ENCODE measurements at places on chromosomes 5 and 9.

DNA sequence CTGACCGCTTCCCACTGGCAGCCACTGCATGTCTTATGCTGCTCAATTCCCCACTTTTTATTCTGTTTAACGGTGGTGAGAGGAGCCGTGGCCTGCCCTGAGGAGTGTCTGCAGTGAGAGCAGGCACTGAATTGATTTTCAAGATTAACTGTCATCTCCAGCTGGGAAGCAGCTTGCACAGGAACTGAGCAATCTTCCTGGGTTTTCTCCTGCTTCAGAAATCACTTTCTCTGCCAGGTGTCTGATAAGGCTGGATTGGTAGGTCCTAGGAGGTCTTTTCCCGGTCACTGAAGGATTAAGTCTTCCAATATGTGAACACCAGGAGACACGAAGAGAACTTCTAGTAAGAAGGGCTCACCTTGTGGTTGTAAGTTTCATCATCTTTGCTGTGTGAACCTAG lies 181.1 kb upstream of the RAD23B start:
- no peak for DNase-seq

- no peak for DNase-seq
These were observed 76.4 kb upstream of the ROR2 start for GRCh38 chr9:92026206-92027002.

DNA sequence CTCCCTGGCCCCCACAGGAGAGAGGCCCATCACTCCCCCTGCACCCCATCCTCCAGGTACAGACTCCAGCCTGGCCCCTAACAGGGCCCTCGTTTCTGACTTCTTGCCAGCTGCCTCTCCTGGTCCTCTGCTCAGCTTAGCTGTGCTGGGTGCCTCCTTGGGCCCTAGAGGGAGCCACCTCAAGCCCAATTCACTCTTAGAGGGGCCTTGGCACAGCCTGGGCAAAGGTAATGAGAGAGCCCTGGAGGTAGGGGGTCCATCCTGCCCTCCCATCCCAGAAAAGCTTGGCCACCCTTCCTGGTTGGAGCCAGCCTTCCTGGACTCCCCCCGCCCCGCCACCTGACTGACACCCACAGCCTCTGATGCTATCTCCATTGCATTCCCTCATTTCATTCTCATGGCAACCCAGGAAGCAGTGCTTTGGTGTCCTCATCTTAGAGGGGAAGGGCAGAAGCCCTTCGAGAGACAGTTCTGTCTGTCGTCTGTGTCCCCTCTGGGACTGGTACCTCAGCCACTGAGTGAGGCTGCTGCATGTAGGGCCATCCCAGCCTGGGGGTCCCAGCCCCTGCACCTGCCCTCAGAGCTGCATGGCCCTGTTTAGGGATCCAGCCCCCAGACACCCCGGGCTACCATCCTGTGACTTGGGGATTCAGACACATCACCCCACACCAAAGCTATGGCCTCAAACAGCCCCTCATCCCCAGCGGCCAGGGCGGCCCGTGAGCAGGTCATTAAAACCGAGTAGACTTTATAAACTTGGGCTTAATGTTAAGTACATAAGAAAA lies 95.5 kb downstream of the BARX1 start:
- DNase-seq: no peak

DNA sequence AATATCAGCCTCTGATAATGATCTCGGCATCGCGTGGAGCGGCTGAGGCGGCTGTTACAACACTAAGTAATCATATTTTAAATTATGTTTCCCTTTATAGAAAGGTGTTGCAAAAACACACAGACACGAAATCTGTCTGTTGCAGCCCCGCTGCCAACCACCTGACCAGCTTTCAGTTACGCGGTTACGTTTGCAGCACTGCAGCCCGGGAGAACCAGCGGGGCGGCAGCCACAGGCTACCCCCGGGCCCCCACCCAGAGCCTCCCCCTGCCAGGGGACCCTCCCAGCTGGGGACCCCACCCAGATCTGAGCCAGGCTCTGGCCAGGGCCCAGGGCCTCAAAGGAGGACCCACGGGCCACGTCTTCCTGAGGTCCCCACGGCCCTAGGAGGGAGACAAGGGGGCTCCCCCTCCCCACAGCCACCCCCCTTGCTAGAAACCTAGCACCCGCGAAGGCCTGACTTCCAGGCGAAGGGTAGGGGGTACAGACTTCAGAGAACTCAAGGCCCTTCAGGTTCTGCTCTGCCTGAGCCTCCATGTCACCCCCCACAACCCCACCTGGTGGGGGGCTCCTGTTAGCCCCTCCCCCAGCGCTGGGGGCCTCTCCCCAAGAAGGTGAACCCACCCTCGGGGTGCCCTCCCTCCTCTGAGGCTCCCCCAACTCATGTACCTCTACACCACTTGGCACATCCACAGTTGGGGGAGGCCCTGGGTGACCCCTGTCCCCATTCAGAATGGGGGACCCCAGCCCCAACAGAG lies 6.0 kb downstream of the NACC2 start:
- no peak for DNase-seq

GRCh38 chr5:84274585-84275468 lies 109.9 kb downstream of the EDIL3 start:
- no peak for DNase-seq
